ENCODE measurements at places on chromosomes 5 and 9.

- H3K27ac ChIP-seq = peak overlapping the region; percentile 68
- no peak for DNase-seq
- peaks cover 40% of the 10 kb centered on the region for H3K4me1 ChIP-seq
- H3K27me3 ChIP-seq = no peaks in the 10 kb centered on the region
Measured at GRCh38 chr9:265209-265870, 50.7 kb downstream of the DOCK8 start.

- H3K36me3 ChIP-seq = no peaks in the 10 kb centered on the region
- no peak for DNase-seq
- no peaks in the 10 kb centered on the region for H3K27me3 ChIP-seq
- no peaks in the 10 kb centered on the region for H3K4me1 ChIP-seq
- no peak overlapping the region for H3K27ac ChIP-seq
Measured at GRCh38 chr5:37715361-37715760, 124.5 kb downstream of the GDNF start.

DNA sequence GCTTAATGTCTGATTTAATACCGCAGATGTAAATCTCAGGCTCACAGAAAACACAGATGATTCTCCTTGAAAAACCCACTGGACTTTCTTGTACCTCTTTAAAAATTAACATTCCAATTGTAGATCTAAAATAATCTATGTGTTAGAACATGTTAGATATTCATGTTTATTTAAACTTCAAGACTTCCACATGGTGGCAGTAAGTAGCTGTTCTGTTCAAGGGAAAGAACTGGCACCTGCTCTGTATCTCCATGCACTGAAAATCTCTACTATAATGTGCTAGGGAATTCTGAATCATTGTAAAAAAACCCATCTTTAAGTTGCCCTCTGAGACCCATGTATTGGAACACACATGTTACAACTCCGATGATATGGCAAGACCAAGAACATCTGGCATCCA, 366.9 kb downstream of the DMRTA1 start:
- no peak overlapping the region for H3K4me3 ChIP-seq
- no peak for DNase-seq
- no peaks in the 10 kb centered on the region for H3K4me1 ChIP-seq
- H3K36me3 ChIP-seq = no peaks in the 10 kb centered on the region
- H3K27me3 ChIP-seq = no peaks in the 10 kb centered on the region

DNA sequence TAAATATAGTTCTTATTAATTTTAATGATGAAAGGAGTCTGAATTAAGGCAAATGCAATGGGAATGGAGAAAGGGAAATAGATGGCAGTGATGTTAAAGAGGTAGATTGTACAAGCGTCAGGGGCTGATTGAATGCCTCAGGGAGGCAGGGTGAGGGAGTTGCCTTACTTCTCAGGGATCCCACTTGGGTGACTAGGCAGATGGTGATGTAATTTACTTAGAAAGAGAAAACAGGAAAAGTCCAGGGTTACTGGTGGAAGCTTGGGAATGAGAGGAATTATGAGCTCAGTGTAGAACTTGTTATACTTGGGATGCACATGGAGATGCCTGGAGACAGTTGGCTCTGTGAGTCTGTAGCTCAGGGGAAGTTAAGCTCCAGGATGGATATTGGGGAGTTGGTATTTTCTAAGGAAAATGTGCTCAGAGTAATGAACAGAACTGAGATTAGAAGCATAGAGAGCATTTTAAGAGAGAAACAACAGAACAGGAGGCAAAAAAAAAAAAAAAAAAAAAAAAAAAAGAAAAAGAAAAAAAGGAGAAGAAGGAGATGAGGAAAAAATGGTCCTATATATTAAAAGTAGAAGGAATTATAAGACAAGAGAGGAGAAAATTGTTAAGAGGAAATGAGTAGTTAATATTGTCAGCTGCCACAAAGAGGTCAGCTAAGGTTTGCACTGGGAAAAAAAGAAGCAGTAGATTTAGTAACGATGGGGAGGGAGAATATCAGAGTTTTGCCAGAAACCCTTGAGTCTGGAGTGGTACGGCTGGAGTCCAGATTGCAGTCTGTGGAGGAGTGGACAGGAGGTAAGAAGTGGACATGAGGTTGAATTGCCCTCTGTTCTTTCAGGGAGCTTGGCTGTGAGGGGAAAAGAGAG, 88.0 kb upstream of the ELL2 start:
- H3K36me3 ChIP-seq = no peaks in the 10 kb centered on the region
- no peak overlapping the region for H3K4me3 ChIP-seq
- H3K4me1 ChIP-seq = peaks cover 20% of the 10 kb centered on the region
- H3K27ac ChIP-seq = no peak overlapping the region
- DNase-seq = no peak

- no peak overlapping the region for H3K4me3 ChIP-seq
- no peaks in the 10 kb centered on the region for H3K27me3 ChIP-seq
- H3K4me1 ChIP-seq = no peaks in the 10 kb centered on the region
- H3K27ac ChIP-seq = no peak overlapping the region
Measured at GRCh38 chr5:156414391-156414790, 87.4 kb downstream of the SGCD start.

DNA sequence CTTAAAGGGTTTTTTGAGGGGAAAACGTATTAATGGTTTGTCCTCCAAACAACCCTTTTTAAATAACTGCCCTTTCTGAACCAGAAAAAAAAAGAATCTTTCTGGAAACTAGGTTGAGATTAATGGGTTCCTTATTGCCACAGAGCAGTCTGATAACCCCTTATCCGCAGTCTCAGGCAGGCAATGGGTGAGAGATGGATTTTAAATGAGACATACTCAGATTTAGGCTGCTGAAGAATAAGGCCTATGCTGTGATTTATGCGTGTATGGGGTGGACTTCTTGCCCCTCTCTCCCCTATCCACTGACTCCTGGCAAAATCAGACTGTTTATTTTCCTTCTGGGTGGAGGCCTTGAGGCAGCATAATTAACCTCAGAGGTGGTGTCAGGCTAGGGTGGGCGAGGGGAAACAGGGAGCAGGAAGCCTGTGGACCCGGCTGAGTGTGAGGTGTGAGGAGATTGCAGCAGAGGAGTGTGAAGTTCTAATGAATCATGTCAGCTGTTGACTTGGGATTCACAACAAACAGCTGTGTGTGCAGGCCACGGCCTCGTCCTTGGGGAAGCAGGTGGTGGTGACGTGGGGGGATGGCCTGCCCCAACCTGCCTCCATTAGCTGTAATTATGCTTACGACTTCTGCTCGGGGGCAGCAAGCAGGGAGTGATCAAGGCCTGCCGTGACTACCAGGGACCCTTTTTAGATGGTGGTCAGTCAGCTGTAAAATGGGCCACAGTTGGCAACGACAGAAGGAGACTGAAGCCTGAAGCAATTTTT, 196.4 kb downstream of the SEMA6A start:
- no peak for DNase-seq
- H3K27ac ChIP-seq = no peak overlapping the region
- H3K27me3 ChIP-seq = no peaks in the 10 kb centered on the region
- H3K36me3 ChIP-seq = no peaks in the 10 kb centered on the region

DNA sequence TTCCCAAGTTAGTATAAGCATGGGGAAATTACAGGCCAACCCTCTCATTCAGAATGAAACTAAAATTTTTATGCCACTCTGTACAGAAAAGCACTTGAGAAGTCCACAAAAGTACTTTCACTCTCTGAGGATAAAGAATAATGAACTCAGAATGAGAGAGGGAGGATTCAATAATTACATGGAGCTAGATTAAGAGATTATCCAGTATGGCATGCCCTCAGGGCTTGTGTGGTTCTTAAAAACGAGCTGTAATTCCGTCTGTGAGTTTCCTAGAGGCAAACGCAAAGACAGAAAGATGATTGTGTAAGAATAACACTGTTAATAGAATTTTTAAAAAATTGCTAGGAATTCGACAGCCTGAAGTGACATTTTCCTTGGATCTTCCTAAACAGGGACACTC, 126.8 kb upstream of the PTCH1 start:
- no peaks in the 10 kb centered on the region for H3K4me1 ChIP-seq
- no peak for DNase-seq
- H3K27me3 ChIP-seq = no peaks in the 10 kb centered on the region
- no peak overlapping the region for H3K4me3 ChIP-seq

GRCh38 chr9:24439456-24439855, 106.2 kb downstream of the IZUMO3 start:
- H3K36me3 ChIP-seq = no peaks in the 10 kb centered on the region
- no peaks in the 10 kb centered on the region for H3K4me1 ChIP-seq
- no peak overlapping the region for H3K4me3 ChIP-seq
- DNase-seq = no peak
- H3K27ac ChIP-seq = no peak overlapping the region
